ENCODE measurements at places on chromosomes 16 and 17.
A peak's percentile ranks its signal among the peaks of the same experiment; 100 is the strongest.

DNA sequence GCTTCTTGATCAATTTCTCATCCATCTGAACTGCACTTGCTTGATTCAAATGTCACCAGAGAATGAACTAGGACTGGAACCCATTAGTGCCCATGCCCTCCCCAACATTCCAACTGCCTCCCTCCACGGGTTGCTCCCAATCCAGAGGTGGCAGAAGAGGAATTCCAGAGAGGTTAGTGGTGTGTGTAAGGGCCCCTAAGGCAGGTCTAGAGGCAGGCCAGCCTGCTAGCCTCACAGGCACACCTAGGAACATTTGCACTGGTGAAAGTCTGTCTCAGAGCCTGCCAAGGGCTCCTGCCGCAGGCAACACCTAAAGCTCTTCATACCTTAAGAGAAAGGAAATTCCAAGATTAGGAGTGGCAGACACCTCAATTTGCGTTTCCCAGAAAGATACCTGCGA lies 21.2 kb upstream of the CMTM4 start:
- H3K36me3 ChIP-seq: no peaks in the 10 kb centered on the region
- no peaks in the 10 kb centered on the region for H3K27me3 ChIP-seq
- no peak overlapping the region for H3K27ac ChIP-seq
- H3K4me1 ChIP-seq: no peaks in the 10 kb centered on the region
- no peak overlapping the region for H3K4me3 ChIP-seq

DNA sequence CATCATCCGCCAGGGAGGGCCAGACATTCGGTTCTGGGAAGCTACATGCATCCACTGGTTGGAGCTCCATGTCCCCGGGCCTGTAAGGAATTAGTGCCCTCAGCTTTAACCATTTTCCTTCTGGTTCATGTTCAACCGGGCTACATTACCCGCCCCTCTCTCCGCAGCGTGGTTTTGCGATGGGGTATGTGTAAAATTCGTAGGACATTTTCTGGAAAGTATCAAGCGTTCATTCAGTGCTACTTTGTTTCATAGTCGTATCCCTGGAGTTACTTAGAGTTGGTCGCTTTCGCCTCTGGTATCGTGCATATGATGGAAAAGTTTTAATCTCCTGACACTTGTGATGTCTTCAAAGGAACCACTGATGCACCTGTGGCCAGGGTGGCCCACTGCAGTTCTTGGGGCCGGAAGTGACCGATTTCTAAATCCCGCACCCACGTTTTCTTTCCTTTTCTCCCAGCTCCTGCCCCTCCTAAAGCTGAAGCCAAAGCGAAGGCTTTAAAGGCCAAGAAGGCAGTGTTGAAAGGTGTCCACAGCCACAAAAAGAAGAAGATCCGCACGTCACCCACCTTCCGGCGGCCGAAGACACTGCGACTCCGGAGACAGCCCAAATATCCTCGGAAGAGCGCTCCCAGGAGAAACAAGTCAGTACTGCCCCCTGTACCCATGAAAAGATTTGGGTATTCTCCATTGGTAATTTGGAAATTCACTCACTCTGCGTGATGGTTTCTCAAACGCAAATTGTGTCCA lies 637 bp downstream of the RPL23A start:
- DNase-seq: no peak
- peaks cover 18% of the 10 kb centered on the region for H3K4me1 ChIP-seq
- peak overlapping the region; percentile 70 for H3K4me3 ChIP-seq
- peaks cover 11% of the 10 kb centered on the region for H3K27me3 ChIP-seq

DNA sequence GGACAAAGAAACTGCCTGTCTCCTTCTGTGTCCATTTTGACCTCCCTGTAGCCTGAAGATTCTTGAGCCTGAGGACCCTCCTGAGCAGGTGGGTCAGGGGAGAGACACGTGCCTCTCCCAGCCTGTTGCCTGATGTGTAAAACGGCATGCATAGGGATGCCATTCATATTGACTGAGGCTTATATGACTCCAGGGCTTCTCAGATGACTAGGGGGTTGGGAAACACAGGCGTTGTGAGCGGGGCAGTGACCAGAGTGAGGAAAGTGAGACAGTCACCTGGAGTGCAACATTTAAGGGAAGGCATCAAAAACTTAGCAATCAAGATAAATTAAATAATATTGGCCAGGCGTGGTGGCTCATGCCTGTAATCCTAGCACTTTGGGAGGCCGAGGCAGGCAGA lies 5.1 kb upstream of the SLC16A5 start:
- H3K4me3 ChIP-seq: no peak overlapping the region
- no peaks in the 10 kb centered on the region for H3K27me3 ChIP-seq
- no peak overlapping the region for H3K27ac ChIP-seq
- H3K4me1 ChIP-seq: peaks cover 21% of the 10 kb centered on the region
- no peaks in the 10 kb centered on the region for H3K36me3 ChIP-seq
- DNase-seq: no peak

GRCh38 chr17:81424151-81425017 lies 29.1 kb downstream of the BAHCC1 start:
- no peak overlapping the region for H3K4me3 ChIP-seq
- H3K36me3 ChIP-seq: no peaks in the 10 kb centered on the region
- no peak overlapping the region for H3K27ac ChIP-seq

DNA sequence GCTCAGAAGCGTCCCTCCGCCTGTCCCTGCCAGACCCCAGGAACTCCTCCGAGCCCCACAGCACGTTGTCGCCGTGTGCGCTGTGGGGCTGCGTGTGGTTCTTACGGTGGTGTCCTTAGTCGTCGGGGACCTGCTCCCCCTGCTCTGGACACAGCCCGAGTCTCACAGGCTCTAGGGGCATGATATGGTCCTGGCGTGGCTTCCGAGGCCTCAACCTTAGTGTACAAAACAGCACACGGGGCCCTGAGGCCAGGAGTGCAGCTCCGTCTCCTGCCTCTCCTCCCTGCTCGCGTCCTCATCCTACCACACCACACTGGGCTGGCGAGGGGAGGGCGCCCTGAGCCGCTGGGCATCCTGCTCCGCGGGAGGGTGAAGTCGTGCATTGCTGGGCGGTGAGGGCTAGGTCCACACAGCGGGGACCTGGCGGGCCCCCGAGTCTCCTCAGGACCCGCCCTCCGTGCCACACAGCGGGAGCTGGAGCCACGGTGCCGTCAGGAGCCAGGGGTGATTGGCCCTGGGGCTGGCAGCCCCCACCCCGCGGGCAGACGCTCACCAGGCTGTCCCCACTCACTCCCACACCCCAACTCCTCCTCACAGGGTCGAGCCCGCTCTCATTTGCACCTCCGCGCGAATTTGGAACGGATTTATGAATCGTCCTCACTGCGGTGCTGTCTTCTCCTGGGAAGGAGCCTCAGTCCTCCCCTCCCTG lies 1.2 kb upstream of the MAFG start:
- H3K4me3 ChIP-seq: peak overlapping the region; percentile 36
- no peak overlapping the region for H3K27ac ChIP-seq
- H3K4me1 ChIP-seq: peaks cover 21% of the 10 kb centered on the region
- no peak for DNase-seq
- peaks cover 9% of the 10 kb centered on the region for H3K27me3 ChIP-seq
- no peaks in the 10 kb centered on the region for H3K36me3 ChIP-seq

GRCh38 chr16:11892761-11893160 lies 23.0 kb downstream of the GSPT1 start:
- DNase-seq: no peak
- no peak overlapping the region for H3K27ac ChIP-seq
- H3K36me3 ChIP-seq: no peaks in the 10 kb centered on the region

DNA sequence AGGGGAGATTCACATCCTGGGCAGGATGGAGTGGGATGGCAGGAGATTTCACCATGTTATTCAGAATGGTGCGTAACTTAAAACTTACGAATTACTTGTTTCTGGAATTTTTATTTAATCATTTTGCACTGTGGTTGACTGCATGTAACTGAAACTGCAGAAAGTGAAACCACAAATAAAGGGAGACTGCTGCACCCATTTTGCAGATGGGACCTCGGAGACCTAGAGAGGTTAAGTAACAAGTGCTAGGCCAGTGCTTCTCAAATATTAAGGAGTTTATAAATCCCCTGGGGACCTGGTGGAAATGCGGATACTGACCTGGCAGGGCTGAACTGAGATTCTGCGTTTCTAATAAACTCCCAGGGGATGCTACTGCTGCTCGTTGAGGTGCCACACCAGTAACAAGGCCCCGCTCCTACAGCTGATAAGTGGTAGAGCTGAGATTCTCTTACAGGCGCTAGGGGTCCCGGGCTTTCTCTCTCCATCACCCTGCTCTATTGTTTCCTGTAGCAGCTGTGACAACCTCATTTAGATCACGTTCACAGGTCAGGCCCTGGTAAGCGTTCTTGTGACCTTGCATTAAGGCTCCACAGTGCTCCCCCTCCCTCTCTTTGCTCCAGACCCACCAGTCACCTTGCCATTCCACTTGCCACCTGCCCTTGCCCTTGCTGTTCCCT lies 167.1 kb upstream of the CDH13 start:
- no peak overlapping the region for H3K4me3 ChIP-seq
- DNase-seq: no peak
- no peaks in the 10 kb centered on the region for H3K4me1 ChIP-seq
- H3K27ac ChIP-seq: no peak overlapping the region
- H3K36me3 ChIP-seq: no peaks in the 10 kb centered on the region
- H3K27me3 ChIP-seq: no peaks in the 10 kb centered on the region

GRCh38 chr16:79278506-79278905 lies 322.0 kb downstream of the MAF start:
- no peaks in the 10 kb centered on the region for H3K4me1 ChIP-seq
- no peaks in the 10 kb centered on the region for H3K36me3 ChIP-seq
- DNase-seq: no peak
- H3K4me3 ChIP-seq: no peak overlapping the region
- H3K27ac ChIP-seq: peak overlapping the region; percentile 17

DNA sequence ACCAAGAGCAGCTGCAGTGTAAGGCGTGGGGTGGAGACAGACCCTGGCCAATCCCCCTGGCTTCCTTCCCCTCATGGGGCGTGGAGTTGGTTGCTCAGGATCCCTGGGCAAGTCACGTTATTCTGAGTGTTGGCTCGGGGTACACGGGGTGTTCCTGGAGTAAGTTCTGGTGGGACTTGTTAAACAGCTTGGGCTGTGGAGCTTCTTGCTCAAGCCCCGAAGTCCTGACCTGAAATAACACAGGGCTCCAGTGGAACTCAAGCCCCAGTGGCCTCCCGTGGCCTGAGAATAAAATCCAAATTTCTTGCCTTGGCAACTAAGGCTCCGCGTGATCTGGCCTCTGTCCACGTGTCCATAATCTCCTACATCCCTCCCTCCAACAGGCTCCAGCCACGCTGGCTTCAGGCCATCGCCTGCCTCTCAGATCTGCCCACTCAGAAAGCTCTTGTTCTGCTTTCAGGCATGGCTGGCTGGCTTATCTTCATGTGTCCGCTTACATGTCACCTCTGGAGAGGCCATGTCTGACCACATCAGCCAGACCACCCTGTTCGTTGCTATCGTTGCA lies 49.3 kb upstream of the BCO1 start:
- H3K36me3 ChIP-seq: no peaks in the 10 kb centered on the region
- peak; percentile 66 for DNase-seq
- H3K4me3 ChIP-seq: no peak overlapping the region
- no peaks in the 10 kb centered on the region for H3K27me3 ChIP-seq
- H3K4me1 ChIP-seq: no peaks in the 10 kb centered on the region
- no peak overlapping the region for H3K27ac ChIP-seq

- H3K36me3 ChIP-seq: no peaks in the 10 kb centered on the region
- no peak overlapping the region for H3K27ac ChIP-seq
- H3K4me1 ChIP-seq: no peaks in the 10 kb centered on the region
These were observed 70.1 kb downstream of the KCNJ2 start for GRCh38 chr17:70239391-70239826.

- H3K4me3 ChIP-seq: no peak overlapping the region
- no peak overlapping the region for H3K27ac ChIP-seq
- no peaks in the 10 kb centered on the region for H3K4me1 ChIP-seq
- DNase-seq: no peak
- H3K27me3 ChIP-seq: no peaks in the 10 kb centered on the region
- no peaks in the 10 kb centered on the region for H3K36me3 ChIP-seq
These were observed 75.2 kb downstream of the CDRT15 start for GRCh38 chr17:14161419-14161818.

DNA sequence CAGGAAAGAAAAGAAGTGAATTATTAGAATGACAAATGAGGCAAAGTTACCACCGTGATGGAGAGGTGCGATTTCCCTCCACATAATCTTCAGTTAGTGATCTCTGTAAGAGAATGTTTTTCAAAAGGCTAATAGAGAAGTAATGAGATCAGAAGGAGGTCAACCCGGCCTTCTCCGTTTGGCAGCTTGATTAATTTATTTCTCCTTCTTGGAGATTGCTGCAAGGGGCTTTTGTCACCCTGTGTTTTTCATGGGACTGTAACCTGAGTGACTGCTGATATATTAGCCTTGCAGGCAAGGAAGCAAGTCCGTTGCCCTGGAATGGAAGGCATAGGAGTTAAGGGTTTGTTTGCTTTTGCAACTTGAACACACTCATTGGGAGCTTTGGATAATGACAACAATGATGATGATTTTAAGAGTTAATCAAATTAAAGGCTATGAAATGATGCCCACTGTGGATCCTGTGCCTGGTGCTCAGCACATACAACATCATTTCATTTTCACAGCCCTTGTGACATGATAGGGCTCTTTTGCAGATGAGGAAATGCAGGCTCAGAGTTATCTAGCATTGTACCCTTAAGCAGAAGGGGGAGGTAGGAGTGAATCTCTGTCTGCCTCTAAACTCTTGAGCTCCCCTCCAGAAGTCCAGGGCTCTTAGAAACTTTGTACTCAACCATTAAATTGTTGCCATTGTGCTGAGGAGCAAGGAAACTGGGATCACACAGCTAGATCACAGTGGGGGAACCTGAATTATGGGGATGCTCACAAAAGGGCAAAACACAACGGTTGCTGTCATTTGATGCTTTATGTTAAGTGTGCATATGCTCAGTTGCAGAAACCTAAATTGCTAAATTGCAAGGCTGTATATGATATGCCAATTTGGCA lies 226.3 kb downstream of the WWOX start:
- H3K36me3 ChIP-seq: no peaks in the 10 kb centered on the region
- no peak overlapping the region for H3K27ac ChIP-seq
- H3K27me3 ChIP-seq: no peaks in the 10 kb centered on the region

DNA sequence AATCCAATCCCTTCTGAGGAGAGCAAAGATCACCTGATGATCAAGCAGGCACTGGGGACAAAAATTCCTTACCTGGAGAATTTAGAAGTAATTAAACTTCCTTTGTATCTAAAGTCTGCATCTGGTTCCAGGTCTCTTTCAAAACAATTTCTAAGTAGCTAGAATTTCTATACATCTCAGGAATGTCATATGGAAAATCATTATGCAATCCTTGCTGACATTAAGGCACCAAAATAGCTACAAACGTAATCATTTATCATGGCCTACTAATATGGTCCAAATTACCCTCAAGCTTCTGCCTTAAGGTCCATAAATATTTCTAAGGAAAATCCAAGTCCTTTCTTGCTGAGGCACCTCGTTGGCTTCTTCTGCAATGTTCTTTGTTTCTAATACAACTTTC lies 32.9 kb upstream of the YPEL2 start:
- DNase-seq: no peak
- H3K36me3 ChIP-seq: no peaks in the 10 kb centered on the region
- H3K4me1 ChIP-seq: no peaks in the 10 kb centered on the region
- H3K27ac ChIP-seq: no peak overlapping the region

- H3K4me3 ChIP-seq: no peak overlapping the region
- no peak for DNase-seq
- peaks cover under 1% of the 10 kb centered on the region for H3K4me1 ChIP-seq
- no peaks in the 10 kb centered on the region for H3K36me3 ChIP-seq
These were observed 30.9 kb upstream of the HLF start for GRCh38 chr17:55233840-55234239.

GRCh38 chr17:48636177-48637018 lies 10.2 kb upstream of the HOXB9 start:
- H3K4me3 ChIP-seq: no peak overlapping the region

- H3K27ac ChIP-seq: peak overlapping the region; percentile 95
- peak overlapping the region; percentile 82 for H3K4me3 ChIP-seq
- H3K36me3 ChIP-seq: no peaks in the 10 kb centered on the region
- H3K27me3 ChIP-seq: no peaks in the 10 kb centered on the region
- peaks cover 8% of the 10 kb centered on the region for H3K4me1 ChIP-seq
- peak; percentile 33 for DNase-seq
These were observed 577 bp downstream of the GSPT1 start for GRCh38 chr16:11915114-11915643.

All from colonic mucosa (tissue), 4 donors.